ENCODE measurements at places on chromosomes 12 and 14. TPM values are rescaled to one million over a fixed set of nuclear protein-coding genes. Genes with fewer than 3 reads are reported as not detected.

DNA sequence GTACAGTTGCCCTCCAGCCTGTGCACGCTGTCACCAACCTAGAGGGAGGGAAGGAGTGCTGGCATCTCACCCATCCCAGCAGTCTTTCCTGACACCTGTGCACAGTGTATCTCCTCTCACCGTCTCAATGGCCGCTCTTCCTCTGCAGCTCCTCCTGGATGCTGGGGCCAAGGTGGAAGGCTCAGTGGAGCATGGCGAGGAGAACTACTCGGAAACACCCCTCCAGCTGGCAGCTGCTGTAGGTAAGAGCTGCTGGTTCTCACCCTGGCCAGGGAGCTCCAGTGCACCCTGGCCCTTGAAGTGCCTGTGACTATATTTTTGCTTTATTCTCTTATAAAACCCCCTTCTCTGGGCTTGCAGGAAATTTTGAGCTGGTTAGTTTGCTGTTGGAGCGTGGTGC, 68.7 kb upstream of the PWP1 start:
- no peak for DNase-seq

The SYCP3 gene
- total RNA-seq, result under 0.01 TPM

The RPS6KL1 gene
- 6.1 TPM for total RNA-seq

The PLEKHH1 gene
- total RNA-seq, result 4.7 TPM

GRCh38 chr12:1324910-1325309, 269.5 kb downstream of the FBXL14 start:
- DNase-seq, result no peak

DNA sequence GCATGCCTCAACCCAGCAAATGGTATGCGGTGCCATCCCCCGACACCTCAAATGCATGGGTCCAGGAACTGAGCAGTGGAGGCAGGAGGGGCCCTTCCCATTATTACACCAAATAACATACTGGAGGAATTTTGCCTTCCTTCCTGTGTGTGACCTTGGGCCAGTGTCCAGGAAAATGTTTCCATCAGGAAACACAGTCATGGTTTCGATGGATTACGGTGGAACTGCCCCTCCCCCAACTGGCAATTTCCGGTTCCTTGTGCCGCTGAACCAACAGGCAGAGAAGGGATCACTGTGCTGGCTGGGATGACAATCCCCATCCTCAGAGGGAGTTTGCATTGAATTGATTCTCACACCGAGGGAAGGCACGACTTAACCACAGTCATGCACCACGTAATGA, 9.1 kb upstream of the CDC42BPB start:
- no peak for DNase-seq

- peak; percentile 8 for DNase-seq
These were observed 629 bp downstream of the PRDM4 start for GRCh38 chr12:107760207-107760808.

DNA sequence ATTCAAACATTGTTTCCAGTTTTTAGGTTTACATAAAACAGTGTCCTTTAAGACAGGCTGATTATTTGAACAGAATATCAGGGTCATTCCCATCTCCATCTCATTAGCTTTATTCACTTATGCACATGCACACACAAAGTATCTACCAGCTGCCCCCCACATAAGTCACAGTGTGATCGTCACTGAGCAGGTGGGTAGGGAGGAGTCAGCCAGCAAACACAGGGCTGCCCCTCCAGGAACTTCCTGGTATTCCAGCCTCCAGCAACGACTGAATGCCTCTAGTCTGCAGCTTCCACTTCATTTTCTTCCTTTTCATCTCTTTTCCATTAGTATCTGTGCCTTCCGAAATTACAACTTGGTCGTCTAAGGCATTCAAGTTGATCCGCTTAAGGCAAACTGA, 48.8 kb upstream of the FOXN3 start:
- DNase-seq, result no peak

The GAS2L3 gene
- 1.0 TPM for total RNA-seq

GRCh38 chr12:13179211-13180074, 17.1 kb upstream of the EMP1 start:
- peak; percentile 64 for DNase-seq

The C1QL4 gene
- total RNA-seq, result not detected

The WNT5B gene
- 0.79 TPM for total RNA-seq

DNA sequence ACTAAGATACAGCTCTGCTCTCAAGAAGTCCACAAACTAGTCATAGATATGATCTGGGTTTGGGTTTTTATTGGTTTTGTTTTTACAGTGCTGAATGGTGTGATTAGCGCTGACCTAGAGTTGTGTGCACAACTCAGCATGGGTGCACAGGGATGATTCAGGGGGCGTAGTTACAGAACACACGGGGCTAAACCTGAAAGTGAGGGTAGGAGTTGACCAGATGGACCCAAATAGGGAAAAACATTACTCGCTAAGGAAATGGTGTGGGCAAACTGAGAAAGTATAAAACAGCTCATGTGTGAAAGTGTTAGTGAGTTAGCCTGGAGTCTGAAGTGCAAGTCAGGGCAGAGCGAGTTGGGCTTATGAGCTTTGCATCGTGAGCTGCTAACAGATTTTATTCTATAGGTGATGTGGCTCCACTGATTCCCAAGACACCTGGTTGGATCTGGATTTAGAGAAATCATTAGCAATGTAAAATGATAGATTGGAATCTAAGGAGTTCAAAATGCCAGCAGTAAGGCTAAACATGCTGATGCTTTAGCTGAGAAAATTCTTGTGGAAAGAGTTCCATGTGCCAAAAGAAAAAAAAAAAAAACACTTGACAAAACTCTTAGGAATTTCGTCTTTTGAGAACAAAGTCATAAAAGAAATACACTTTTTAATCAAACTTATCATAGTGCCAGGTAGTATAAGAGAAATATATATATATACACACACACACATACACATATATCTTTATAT, 134.9 kb downstream of the SLC5A8 start:
- no peak for DNase-seq

DNA sequence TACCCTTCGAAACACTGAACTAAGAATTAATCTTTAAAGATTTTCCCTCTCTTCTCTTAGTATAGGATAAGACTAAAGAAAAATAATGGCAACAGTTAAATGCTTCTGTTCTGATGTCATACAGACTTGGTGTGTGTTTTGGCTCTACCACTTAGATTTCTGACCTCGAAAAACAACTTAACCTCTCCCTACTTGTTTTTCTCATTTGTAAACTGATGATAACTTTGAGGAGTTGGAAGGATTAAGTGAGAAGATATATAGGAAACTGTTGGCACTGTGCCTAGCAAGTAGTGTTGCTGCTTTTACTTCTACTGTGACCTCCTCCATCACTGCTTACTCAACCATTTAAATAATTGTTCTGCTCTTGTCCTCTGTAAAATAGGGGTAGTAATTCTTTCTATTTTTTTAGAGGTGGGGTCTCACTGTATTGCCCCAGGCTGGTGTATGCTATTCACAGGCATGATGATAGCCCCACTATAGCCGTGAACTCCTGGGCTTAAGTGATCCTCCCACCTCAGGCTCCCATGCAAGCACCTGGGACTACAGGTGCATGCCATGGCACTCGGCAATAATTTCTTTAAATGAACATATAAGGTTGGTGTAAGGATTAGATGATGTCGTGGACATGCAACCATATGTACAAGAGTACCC, 22.4 kb downstream of the PALS1 start:
- no peak for DNase-seq

The NUDT14 gene
- total RNA-seq, result 45.4 TPM

DNA sequence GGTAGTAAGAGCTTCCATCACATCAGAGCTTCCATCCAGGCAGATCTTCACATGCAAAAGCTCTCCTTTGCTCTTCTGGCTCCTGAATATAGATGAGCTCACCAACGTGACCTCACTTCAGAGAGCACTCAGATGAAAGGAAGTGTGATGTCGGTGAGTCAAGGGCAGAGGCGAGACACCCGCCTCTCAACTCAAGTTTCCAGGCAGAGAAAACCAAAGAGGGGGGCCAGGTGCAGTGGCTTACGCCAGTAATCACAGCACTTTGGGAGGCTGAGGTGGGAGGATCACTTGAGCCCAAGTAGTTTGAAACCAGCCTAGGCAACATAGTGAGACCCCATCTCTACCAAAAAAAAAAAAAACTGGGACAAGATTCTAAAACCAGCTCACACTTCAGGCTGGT, 126.9 kb downstream of the DUSP6 start:
- peak; percentile 96 for DNase-seq

DNA sequence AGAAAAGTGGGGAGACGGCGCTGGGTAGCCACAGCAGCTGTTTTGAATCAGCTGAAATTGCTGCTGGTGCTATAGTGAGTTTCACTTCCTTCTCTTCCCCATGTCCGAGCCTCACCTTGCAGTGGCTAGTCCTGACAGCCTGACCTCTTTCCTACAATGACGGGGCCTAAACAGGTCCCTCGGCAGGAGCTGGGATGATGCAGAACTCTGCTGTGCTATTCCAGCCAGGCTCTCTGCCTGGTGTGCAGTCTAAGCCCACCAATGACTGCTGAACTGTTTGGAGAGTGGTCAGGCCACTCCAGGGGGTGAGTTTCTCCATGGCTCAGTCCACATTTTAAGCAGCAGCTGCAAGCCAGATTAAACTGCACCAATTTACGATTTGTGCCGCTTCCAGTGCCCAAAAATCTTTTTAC, 207.3 kb downstream of the TTC7B start:
- no peak for DNase-seq

- no peak for DNase-seq
These were observed 39.2 kb upstream of the DYRK2 start for GRCh38 chr12:67609226-67609870.

GRCh38 chr14:61553730-61554641, 141.3 kb upstream of the HIF1A start:
- DNase-seq, result peak; percentile 97

DNA sequence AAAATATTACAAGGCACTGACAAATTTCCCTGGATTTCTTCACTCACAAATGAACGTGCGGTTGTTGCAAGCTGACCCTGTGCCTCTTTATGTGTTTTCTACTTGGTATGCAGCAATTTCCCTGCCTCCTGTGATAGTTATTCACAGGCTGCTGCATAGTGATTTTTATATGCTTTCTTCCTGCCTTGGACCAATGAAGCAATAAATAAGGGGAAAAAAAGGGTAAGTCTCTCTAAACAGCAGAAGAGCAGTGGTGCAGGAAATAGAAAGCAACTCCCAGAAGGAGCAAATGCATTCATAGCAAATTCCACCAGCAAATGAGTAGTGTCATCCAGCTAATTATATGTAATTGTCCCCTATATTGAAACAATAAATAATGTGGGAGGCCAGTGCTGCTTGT, 737.9 kb downstream of the GALC start:
- no peak for DNase-seq

GRCh38 chr12:78096909-78097597, 266.4 kb downstream of the NAV3 start:
- no peak for DNase-seq

DNA sequence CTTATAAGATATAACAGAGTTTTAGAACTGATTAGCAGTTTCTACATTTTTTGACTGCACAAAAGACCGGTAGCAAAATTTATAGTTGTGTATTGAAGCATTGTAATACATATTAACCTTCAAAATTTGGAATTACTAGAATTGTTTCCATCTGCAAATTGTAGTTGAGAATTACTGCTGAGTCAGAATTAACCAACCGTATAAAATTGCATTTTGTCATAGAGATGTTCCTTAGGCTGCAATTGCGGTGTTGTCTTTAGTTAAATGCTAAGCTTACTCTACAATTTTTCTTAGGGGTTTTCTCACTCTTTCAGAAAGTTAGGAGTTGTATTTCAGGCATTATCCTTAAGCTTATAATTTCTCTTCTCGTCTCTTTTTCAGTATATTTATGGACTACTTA, 132.2 kb downstream of the PLEKHA5 start:
- DNase-seq, result no peak

The CLEC4C gene
- not detected for total RNA-seq

DNA sequence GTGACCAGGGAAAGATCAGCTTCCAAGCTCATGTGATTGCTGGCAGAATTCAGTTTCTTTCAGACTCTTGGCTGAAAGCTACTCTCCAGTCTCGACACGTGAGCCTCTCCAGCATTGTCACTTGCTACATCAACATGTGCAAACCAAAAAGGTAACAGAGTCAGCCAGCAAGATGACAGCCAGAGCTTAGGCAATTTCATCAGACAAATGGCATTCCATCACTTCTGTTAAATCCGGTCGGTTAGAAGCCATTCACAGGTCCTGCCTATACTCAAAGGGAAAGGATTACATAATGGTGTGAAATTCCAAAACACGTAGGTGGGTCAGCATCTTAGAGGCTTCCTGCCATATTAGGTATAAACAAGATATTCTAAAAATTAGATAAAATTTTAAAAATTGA, 700.9 kb downstream of the AACS start:
- no peak for DNase-seq

GRCh38 chr12:105239304-105239703, 3.3 kb upstream of the APPL2 start:
- no peak for DNase-seq

The KRT4 gene
- total RNA-seq, result 66.6 TPM

The HOXC6 gene
- not detected for total RNA-seq

DNA sequence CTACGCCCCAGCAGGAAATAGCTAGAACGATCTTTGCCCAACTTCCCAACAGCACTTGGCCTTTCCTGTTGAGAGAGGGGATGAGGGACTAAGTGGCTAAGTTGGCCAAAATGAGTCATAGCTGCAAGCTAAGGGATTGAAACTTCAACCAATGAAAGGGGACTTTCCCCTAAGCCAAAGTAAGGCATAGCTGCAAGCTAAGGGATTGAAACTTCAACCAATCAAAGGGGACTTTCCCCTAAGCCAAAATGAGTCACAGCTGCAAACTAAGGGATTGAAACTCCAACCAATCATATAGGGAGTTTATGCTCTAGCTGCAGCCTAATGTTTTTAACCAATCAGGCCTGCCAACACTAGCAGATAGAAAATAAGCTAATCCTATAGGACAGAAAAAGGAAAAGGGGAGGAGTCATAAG, 100.5 kb upstream of the SSTR1 start:
- no peak for DNase-seq

GRCh38 chr12:11729439-11730150, 80.1 kb downstream of the ETV6 start:
- no peak for DNase-seq

The NANOG gene
- total RNA-seq, result not detected

The SRRM4 gene
- not detected for total RNA-seq

DNA sequence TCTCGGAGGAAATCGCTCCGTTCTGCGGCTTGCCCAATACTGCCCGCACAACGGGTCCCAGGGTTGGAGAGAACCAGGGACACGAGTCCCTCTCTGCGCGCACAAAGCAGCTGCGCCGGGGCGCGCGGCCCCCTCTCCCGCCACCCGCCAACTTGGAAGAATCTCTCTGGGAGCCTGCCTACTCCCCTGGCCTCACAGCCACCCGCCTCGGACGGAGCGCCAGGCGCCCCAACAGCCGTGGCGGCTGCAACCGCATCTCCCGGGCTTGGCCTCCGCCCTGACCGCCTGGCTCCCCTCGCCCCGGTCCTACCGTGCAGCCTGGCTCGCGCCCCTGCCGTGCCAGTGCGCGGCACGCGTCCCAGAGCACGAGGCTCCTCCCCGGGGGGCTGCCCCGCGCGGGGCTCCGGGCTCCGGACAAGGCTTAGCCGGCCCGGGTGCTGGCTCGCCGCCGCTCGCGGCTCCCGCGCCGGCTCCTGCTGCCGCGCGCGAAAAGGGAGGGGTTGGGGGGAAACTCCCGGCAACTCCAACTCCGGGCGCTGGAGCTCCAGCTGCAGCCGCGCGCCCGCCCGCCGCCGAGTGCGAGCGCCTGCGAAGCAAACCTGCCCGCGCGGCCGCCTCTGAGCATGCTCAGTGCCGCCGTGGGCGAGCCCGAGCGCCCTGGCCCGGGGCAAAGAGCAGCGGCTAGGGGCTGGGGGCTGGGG, at the start of gene STXBP6:
TSS of gene STXBP6 (minus strand) at position 580 of the 701 bp plus-strand sequence. CDS start 75,329 bp downstream, outside the sequence.
- no peak for DNase-seq

The SIX6 gene
- not detected for total RNA-seq
